Activated CD4-positive, alpha-beta T cell treated with anti-CD3 and anti-CD28 coated beads, Interleukin-2, amount 50 U/mL, for 1 hour (primary cell): ENCODE measurements at places on chromosomes 12 and 14.

GRCh38 chr12:54398995-54399793 lies 14.7 kb upstream of the ZNF385A start:
- DNase-seq: peak; percentile 92

DNA sequence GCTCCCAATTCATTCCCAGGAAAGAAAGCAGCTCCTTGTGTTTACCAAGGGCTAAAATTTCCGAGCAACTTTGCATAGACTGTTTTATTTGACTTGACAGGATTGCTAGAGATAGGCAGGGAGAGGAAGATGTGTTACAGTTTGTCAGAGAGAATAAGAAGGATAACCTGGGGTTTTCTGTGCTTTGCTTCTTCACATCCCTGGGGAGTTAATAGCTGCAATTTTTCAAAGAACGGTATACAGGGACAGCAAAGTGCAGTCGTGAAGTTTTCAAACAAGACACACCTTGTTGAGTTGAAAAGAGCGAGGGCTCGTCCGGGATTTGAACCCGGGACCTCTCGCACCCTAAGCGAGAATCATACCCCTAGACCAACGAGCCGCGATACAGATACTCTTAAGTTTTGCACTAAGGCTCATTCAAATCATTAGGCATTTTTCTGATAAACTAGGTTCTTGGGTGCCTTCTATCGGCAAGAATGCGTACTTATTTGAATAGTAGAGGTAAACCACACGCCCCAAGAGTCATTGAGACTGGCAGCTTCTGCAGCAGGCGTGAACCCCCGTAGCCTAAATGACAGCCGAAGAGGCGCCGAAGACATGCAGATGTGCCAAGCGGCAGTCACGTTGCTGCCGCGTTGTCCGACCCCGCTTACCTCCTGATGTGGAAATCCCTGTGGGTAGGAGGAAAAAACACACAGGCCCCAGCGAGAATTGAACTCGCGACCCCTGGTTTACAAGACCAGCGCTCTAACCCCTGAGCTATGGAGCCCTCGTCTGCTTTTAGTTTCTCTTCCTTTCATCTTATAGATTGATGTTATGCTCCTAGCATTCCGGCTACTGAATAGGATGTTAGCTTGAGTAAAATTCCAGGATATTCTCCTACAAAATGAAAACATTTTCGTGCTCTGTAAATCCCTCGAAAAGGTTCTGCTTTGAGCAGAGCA lies 22.2 kb upstream of the RNASE12 start:
- DNase-seq: peak; percentile 73

GRCh38 chr14:40074169-40074568 lies 641.9 kb upstream of the FBXO33 start:
- no peak for DNase-seq

- DNase-seq: no peak
These were observed 5.5 kb upstream of the KCNH3 start for GRCh38 chr12:49533331-49533730.

GRCh38 chr14:75002392-75003249 lies at the start of gene EIF2B2:
Gene EIF2B2 (plus strand): TSS chr14:75002921. CDS start chr14:75002991, 70 bp downstream.
- peak; percentile 99 for DNase-seq

DNA sequence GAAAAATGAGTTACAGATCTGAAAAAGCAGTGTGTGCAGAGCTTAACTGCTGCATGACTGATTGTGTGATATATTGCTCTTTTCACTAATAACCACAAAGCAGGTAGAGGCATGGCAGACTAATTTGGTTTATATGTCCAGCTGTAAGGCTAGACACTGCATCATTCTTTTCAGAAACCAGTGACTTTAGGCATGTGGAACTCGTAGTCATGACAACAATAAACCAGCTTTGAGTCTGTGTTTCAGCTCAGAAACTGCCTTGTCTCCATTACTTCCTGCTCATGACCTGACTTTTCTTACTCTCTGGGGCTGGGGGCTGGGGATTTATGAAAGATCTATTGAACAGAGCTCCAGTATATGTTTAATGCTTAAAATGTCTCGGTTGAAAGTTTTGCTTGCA lies 146.8 kb upstream of the LRIG3 start:
- no peak for DNase-seq
